ENCODE measurements at places on chromosomes 2 and 18. TPM values are rescaled to one million over a fixed set of nuclear protein-coding genes. Genes with fewer than 3 reads are reported as not detected.

REG1A gene
- polyA plus RNA-seq: not detected

IL36B gene
- not detected for polyA plus RNA-seq

KRTCAP3 gene
- not detected for polyA plus RNA-seq

TNP1 gene
- not detected for polyA plus RNA-seq

UBE2E3 gene
- polyA plus RNA-seq: 40.9 TPM

TMEM17 gene
- polyA plus RNA-seq: not detected

INPP5D gene
- polyA plus RNA-seq: 103 TPM

NEU2 gene
- polyA plus RNA-seq: not detected

CABYR gene
- 7.3 TPM for polyA plus RNA-seq

CYP26B1 gene
- polyA plus RNA-seq: not detected

RFTN2 gene
- polyA plus RNA-seq: 0.15 TPM

ACMSD gene
- not detected for polyA plus RNA-seq

MYOM1 gene
- polyA plus RNA-seq: 1.4 TPM

MYCN gene
- not detected for polyA plus RNA-seq

PRKAG3 gene
- not detected for polyA plus RNA-seq

AP1S3 gene
- polyA plus RNA-seq: 7.6 TPM

SCN7A gene
- not detected for polyA plus RNA-seq

- H3K36me3 ChIP-seq: no peaks in the 10 kb centered on the region
- no peak for DNase-seq
- H3K4me1 ChIP-seq: no peaks in the 10 kb centered on the region
- H3K27me3 ChIP-seq: peaks cover 9% of the 10 kb centered on the region
- no peak overlapping the region for H3K4me3 ChIP-seq
- H3K27ac ChIP-seq: no peak overlapping the region
Measured at GRCh38 chr2:135023886-135024485, 23.3 kb downstream of the MAP3K19 start.

- H3K4me3 ChIP-seq: no peak overlapping the region
- H3K4me1 ChIP-seq: no peaks in the 10 kb centered on the region
- no peaks in the 10 kb centered on the region for H3K27me3 ChIP-seq
- DNase-seq: no peak
- no peaks in the 10 kb centered on the region for H3K36me3 ChIP-seq
Measured at GRCh38 chr18:33593261-33593660, 15.2 kb downstream of the ASXL3 start.

DNA sequence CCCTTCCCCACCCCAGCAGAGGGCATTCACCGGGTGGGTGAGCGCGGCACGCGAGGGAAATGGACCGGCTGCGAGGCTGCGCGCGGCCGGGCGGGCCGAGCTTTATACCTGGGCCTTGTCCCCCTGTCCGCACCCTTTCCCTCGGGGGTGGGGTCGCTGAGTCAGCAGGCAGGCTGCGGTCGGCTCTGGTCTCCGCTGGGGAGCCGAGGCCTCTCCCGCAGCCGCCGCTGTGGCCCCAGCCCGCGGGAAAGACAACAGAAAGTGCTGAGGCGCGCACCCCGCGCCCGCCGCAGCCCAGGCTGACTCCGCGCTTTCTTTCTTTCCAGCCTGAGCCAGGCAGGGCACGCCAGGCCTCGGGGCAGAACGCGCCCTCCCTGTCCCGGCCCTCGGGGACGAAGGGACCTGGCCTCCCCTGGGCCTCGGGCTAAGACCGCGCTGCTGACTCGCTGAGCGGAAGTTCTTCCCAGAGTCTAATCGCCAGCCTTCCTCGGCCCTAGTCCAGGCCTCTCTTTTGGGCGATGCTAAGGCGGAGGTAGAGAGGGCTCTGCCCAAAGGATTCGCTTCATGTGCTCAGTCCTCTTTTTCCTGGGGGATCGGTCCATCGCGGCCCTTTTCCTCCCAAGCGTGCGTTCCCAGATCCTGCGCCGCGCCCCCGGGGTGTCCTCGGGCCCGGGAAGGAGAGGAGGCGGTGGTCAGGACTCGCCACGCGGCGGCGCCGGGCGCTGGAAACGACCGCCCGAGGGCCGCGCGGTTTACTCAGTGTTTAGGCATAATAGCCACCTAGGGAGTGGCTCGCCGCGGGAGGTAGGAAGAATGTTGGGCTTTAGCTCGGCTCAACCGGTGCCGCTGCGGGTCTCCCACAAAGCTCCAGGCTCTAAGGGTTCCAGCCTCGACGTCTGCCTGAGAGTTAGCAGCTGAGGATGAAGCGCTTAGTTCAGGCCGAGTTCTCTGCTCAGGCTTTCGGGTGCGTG lies at the start of gene CRYBA2:
CRYBA2 (minus strand) TSS at position 78 of the 971 bp plus-strand sequence. CDS start 246 bp downstream, outside the sequence.
- H3K4me3 ChIP-seq: no peak within 1 kb of the TSS
- H3K36me3 ChIP-seq: no peaks in the 10 kb centered on the region
- no peak within 1 kb of the TSS for H3K27ac ChIP-seq
- peaks cover 14% of the 10 kb centered on the region for H3K4me1 ChIP-seq
- DNase-seq: no peak

GRCh38 chr2:130341562-130342019 lies 1.1 kb upstream of the IMP4 start:
- peak overlapping the region; percentile 100 for H3K4me3 ChIP-seq
- DNase-seq: no peak
- H3K27me3 ChIP-seq: no peaks in the 10 kb centered on the region
- peak overlapping the region; percentile 100 for H3K27ac ChIP-seq

- no peaks in the 10 kb centered on the region for H3K36me3 ChIP-seq
- peaks cover 12% of the 10 kb centered on the region for H3K4me1 ChIP-seq
- no peak overlapping the region for H3K27ac ChIP-seq
Measured at GRCh38 chr2:290090-290722, 2.3 kb upstream of the ALKAL2 start.

DNA sequence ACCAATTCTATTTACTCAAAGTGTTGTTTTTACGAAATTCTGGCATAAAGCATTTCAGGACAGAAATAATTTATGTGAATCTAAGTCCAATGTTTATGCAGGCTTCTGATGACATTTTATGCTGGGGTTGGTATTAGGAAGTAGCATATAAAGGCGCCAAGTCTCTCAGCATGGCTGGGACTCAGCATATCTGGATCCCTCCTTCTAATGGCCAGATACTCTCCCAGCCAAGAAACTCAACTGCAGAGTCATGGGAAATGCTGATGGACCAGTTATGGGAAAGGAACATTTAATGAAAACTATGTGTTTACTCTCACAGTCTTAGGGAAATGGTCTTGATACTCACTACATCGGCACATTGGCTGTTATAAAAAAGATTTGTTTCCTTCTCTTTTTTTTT lies 392.2 kb downstream of the ARHGAP15 start:
- peaks cover 30% of the 10 kb centered on the region for H3K36me3 ChIP-seq
- H3K4me3 ChIP-seq: no peak overlapping the region
- peaks cover 4% of the 10 kb centered on the region for H3K4me1 ChIP-seq
- no peaks in the 10 kb centered on the region for H3K27me3 ChIP-seq
- no peak for DNase-seq

DNA sequence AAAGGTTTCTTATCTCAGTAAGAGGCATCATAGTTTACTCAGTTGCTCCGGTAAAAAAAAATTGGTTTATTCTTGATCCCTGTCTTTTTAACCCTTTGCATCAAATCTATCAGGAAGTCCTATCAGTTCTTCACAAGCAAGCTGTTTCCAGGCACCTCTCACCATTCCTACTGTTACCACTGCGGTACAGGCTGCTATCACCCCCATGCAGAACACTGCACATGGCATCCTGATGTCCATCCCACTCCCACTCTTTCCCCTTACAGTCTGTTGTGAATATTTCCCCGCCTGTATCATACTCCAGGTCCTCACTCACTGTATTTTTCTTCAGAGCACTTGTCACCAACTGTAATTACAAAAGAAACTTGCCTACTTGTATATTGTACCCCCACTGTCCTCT lies 5.3 kb upstream of the CNRIP1 start:
- H3K4me1 ChIP-seq: peaks cover 4% of the 10 kb centered on the region
- no peaks in the 10 kb centered on the region for H3K36me3 ChIP-seq
- no peak for DNase-seq
- peaks cover 14% of the 10 kb centered on the region for H3K27me3 ChIP-seq

GRCh38 chr2:168392024-168392423 lies 64.0 kb upstream of the CERS6 start:
- H3K4me1 ChIP-seq: no peaks in the 10 kb centered on the region
- no peaks in the 10 kb centered on the region for H3K27me3 ChIP-seq
- H3K4me3 ChIP-seq: no peak overlapping the region
- H3K27ac ChIP-seq: no peak overlapping the region

DNA sequence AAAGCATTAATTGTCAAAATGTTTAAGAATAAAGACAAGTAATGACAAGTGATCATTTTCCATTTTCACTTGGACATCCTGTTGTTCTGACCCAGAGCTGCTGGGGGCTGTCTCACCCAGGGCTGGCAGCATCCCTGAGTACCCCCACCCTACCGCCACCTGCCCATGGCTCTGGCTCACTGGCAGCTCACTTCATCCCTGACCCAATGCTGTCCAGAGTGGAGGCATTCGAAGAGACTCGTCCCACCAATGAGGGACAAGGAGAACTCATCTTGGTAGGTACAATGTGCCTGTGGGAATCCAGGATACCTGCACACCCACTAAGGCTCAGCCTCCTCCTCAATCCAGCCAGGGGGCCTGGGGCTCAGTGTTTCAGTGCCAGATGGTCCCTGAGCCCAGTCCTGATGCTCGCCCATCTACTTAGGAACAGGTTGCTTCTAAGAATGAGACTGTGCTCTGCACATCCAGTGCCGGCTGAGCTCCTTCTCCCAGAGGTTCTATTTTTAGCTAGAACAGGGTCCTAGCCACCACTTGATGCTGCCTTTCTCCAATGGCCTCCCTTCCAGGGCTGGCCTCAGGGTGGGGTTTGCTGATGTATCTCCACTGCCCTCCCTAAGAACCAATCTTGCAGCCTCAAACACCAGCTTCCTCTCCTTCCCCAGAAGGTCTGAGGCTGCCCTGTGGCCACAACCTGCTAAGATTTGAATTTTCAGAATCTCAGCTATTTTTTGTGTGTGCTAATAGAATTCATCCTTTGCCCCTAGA lies 53.7 kb downstream of the ADD2 start:
- no peak overlapping the region for H3K27ac ChIP-seq
- H3K4me1 ChIP-seq: no peaks in the 10 kb centered on the region
- H3K27me3 ChIP-seq: no peaks in the 10 kb centered on the region
- no peak overlapping the region for H3K4me3 ChIP-seq

DNA sequence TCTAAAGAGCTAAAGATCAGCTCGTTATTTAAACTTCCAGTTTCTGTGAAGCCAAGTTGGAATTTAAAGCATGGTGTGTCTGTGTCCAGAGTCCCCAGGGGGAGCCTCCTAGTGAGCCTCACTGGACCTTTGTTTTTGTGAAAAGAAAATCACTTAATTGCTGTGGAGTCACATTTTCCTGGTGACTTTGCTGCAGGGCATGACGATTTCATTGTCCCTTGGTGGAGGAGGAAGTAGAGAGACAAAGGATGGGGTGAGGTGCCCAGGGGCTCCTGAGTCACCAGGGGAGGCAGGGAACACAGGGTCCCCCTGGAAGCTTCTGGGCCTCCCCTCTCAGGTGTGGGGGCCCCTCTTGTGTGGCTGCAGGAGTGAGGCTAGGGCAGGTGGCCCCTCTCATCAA lies 19.7 kb downstream of the ATP6V1C2 start:
- peaks cover 15% of the 10 kb centered on the region for H3K4me1 ChIP-seq
- no peaks in the 10 kb centered on the region for H3K36me3 ChIP-seq
- no peak overlapping the region for H3K4me3 ChIP-seq
- DNase-seq: no peak

- no peaks in the 10 kb centered on the region for H3K27me3 ChIP-seq
- H3K4me1 ChIP-seq: no peaks in the 10 kb centered on the region
- no peak overlapping the region for H3K27ac ChIP-seq
- H3K4me3 ChIP-seq: no peak overlapping the region
Measured at GRCh38 chr18:65227970-65228369, 522.8 kb upstream of the CDH7 start.

GRCh38 chr2:190532581-190532980 lies 1.9 kb downstream of the NEMP2 start:
- H3K36me3 ChIP-seq: no peaks in the 10 kb centered on the region
- no peaks in the 10 kb centered on the region for H3K27me3 ChIP-seq
- peak overlapping the region; percentile 98 for H3K4me3 ChIP-seq
- peaks cover 57% of the 10 kb centered on the region for H3K4me1 ChIP-seq
- peak overlapping the region; percentile 24 for H3K27ac ChIP-seq

DNA sequence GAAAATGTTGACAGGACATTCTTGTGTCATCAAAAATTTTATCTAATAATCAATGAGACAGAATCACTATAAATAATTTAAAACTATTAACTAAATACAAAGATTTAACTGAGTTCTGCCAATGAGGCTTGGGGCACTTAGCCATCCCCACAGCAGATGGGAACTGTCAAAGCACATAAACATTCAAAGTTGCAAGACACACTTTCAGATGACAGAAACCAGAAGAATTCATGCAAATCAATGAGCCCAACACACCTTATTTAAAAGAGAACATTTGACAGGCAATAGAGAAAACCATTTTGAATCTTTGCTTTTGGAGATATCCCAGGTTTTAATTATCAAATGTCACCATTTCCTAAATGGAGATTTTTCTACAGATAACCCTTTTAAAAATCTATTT lies 566.2 kb downstream of the IRS1 start:
- H3K36me3 ChIP-seq: no peaks in the 10 kb centered on the region
- no peak overlapping the region for H3K4me3 ChIP-seq
- peaks cover 14% of the 10 kb centered on the region for H3K27me3 ChIP-seq
- no peaks in the 10 kb centered on the region for H3K4me1 ChIP-seq

GRCh38 chr18:55289775-55290174 lies 298.2 kb downstream of the TCF4 start:
- no peaks in the 10 kb centered on the region for H3K27me3 ChIP-seq
- H3K4me3 ChIP-seq: no peak overlapping the region
- H3K27ac ChIP-seq: no peak overlapping the region
- no peak for DNase-seq

DNA sequence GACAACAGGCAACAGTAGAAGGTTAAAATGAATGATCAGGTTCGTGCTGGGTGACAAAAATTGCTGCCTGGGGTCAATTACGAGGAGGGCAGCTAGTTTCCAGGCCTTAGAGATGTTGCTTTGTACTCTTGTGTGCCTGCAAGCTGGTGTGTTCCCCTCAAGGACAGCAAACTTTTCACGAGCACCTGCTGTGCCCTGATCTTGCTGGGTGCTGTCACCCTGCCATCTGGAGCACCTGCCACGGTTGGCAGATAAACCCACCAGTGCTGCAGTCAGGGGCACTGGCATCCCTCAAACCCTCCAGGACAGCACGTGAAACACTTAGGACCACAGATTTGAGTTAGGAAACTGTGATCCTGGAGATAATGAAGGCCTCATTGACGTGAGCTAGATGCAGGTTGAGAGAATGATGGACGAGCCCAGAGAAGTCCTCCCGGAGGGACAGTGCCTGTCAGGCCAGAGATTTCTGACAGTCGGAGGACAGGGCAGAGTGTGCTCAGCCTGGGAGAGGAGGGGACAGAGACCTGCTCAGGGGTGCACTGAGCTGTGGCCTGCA lies 104.3 kb upstream of the RAB12 start:
- H3K4me1 ChIP-seq: no peaks in the 10 kb centered on the region
- H3K27me3 ChIP-seq: peaks cover 10% of the 10 kb centered on the region
- no peak overlapping the region for H3K4me3 ChIP-seq
- no peak overlapping the region for H3K27ac ChIP-seq
- DNase-seq: no peak

GRCh38 chr2:46171411-46171953 lies 125.7 kb upstream of the EPAS1 start:
- H3K27ac ChIP-seq: peak overlapping the region; percentile 62
- DNase-seq: no peak
- H3K36me3 ChIP-seq: no peaks in the 10 kb centered on the region
- no peaks in the 10 kb centered on the region for H3K27me3 ChIP-seq
